ENCODE measurements at places on chromosomes 3 and 15.

DNA sequence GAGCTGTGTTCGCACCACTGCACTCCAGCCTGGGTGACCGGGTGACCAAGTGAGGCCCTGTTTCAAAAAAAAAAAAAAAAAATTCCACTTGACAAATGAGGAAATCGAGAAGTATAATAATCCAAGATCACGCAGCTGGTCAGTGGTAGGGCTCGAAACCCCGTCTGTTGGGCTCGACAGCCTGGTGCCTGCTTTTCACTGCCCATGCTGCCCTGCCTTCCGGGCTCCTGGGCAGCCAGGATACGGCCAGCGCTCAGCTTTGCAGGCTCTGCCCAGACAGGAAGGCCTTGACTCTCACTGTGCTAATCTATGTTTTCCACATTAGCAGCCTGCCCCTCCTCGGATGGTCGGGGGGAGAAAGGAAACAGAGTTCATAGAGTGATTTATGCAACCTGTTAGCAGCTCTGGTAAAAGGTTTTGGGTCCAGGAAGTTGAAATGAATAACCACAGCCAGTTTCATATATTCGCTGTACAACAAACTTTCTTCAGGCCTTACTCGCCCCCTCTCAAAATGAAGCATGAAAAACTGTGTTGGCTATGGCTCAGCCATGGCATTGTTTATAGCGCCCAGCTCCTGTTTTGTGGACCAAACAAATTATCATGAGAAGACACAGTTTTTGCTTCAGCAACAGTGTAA, 108.8 kb downstream of the XXYLT1 start:
- DNase-seq = no peak

DNA sequence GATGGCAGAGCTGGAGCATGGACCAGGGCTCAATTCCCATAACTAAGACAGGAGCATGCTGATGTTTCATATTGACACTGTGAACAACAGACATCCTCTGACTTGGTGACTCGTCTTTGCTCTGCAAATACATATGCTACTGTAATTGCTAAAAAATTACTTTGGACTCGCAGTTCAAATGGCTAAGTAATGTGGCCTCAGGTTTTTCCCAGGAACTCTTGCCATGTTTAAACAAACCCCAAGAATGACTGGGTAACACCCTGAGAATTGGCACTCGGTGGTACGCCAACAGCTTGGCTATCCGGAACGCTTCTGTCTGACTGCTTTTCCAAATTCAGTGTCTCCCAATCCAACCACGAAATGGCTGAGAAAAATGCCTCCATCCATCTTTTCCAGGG, 456.7 kb upstream of the THBS1 start:
- DNase-seq = no peak

GRCh38 chr3:131789188-131789587, 245.6 kb downstream of the CPNE4 start:
- no peak for DNase-seq

DNA sequence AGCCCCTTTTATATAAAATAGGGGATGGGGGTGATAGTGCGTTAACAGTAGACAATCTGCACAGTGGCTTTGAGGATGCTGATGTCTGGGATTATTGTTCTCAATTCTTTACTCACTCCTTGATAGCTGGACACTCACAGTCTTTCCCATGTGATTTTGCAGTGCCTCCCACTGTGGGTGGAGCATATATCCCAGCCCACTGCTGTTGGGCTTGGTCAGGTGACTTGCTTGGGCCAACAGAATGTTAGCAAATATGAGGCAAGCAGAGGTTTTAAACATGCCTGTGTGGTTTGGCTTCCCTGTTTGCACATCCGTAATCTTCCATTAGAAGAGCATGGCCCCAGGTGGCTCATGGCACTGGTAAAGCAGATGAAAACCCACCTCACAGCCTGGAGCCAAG, 46.5 kb downstream of the CPA3 start:
- DNase-seq = no peak

- no peak for DNase-seq
Measured at GRCh38 chr3:197309528-197310361, 11.3 kb upstream of the DLG1 start.

DNA sequence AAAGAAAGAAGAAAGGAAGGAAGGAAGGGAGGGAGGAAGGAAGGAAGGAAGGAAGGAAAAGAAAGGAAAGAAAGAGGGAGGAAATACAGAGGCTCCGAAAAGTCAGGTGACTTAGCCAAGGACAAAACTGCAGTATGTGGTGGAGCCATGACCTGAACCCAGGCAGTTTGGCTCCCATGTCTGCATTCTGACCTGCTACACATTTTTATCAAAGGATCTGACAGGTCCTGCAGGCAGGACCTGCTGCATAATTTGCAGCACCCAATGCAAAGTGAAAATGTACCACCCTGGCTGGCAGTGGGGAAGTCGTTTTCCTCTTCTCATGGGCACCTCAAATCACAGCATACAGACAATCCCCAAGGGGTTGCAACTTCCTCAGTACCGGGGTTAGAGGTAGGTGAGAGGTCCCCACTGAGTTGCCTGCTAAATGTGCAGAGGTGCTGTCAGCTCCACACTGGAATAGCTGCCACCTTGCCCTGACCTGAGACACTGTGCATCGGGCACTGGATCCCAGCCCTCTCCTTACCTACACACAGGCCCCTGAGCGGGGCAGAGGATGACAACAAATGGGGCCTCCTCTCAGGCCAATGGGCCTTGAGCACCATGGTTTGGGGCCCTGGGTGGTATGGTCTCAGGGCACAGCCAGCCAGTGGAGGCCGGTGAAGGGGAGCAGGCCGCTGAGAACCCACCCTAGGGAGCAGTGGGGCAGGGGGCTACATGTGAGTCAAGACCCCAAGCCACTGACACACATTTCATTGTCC, 175.1 kb downstream of the SHQ1 start:
- no peak for DNase-seq

- no peak for DNase-seq
Measured at GRCh38 chr3:138078096-138078495, 37.3 kb downstream of the DZIP1L start.

- DNase-seq = no peak
Measured at GRCh38 chr3:195079636-195080035, 191.3 kb downstream of the XXYLT1 start.

- DNase-seq = no peak
Measured at GRCh38 chr3:148975248-148975647, 16.1 kb upstream of the GYG1 start.

DNA sequence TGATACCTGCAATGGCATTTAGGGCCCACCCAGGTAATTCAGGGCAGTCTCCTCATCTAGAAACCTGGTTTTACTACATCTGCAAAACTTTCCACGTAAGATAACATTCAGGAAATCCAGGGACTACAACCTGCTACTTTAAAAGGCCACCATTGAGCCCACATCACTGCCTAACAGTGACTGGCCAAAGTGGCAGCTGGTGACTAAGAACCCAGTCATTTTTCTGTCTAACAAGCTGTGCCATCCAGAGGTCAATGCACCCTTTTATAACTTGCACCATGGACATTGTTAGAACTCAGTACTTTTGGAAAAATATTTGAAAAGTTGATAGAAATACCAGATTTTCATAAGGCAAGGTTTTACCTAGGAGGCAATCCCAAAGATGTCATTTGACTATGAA, 492.4 kb downstream of the OTOL1 start:
- DNase-seq = no peak

GRCh38 chr3:189630767-189631372, 319 bp upstream of the TP63 start:
- DNase-seq = no peak

DNA sequence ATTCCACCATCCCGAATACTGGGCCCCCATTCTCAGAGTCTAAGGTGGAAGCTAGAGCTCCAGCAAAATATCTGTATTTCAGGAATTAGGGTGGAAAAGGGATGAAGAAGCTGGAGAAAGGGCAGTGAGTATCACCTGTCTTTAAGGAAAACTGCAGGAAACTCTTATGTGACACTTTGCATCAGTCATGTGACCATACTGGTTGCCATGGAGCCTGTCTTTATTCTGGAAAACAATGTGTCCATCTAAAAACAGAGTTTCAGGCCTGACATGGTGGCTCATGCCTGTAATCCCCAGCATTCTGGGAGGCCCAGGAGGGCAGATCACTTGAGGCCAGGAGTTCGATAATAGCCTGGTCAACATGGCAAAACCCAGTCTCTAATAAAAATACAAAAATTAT, 52.9 kb upstream of the FSIP1 start:
- no peak for DNase-seq

- no peak for DNase-seq
Measured at GRCh38 chr3:63933459-63933858, 21.3 kb upstream of the SCAANT1 start.

DNA sequence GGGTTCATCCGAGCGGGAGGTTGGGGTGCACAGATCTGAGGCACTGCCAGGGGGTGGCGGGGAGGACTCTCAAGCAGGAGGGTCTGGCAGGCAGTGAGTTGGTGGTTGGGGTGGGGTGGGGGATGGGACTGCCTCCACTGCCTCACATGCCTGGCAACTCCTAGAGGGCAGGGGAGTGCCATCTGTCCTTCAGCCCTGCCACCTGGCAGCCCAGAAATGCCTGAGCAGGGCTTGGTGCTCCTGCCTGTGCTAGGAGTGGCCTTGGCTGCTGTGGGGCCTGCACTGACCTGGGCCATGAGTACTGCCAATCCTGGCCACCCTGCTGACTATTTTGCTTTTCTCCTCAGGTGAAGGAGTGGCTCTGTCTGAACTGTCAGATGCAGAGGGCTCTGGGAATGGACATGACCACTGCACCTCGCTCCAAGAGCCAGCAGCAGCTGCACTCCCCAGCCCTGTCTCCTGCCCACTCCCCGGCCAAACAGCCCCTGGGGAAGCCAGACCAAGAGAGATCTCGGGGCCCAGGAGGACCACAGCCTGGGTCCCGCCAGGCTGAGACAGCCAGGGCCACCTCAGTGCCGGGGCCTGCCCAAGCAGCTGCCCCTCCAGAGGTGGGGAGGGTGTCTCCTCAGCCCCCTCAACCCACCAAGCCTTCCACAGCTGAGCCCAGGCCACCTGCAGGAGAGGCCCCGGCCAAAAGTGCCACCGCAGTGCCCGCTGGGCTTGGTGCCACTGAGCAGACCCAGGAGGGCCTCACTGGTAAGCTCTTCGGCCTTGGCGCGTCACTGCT, 32.0 kb upstream of the APEH start:
- DNase-seq = no peak

GRCh38 chr3:16477056-16477455, 36.4 kb downstream of the RFTN1 start:
- no peak for DNase-seq

- DNase-seq = no peak
Measured at GRCh38 chr3:125431912-125432790, 57.0 kb upstream of the ZNF148 start.

DNA sequence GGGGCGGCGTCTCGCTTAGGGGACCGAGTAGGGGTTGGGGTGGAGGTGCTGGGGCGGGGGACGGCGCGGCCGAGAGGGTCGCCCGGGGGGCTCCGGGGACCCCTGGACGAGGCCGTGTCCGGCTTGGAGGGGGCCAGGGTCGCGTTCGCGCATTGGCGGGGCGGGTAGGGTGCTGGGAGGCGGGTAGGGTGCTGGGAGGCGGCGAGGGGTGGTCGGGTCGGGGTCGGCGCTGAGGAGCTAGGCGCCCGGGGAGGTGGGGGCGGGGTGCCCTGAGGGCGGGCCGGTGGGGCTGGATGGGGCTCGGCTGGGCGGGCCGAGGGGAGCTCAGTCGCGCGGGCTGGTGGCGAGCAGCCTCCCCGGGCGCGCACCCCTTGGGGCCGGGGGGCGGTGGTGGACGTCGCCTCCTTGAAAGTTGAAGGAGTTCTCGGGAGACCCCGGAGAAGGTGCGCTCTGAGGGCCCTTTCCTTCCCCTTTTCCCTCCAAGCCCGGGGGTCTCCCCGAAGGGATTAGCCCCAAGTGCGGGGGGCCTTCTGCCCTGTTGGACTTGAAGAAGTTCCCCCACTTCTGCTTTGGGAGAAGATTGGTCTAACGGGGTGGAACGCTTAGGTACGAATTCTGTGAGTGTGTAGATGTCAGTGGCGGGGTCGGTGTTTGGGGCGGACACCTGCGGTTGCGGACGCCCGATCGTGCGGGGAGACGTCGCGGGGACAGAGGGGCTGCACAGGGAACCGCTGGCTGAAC, 543 bp downstream of the MEF2A start:
- DNase-seq = peak; percentile 30

DNA sequence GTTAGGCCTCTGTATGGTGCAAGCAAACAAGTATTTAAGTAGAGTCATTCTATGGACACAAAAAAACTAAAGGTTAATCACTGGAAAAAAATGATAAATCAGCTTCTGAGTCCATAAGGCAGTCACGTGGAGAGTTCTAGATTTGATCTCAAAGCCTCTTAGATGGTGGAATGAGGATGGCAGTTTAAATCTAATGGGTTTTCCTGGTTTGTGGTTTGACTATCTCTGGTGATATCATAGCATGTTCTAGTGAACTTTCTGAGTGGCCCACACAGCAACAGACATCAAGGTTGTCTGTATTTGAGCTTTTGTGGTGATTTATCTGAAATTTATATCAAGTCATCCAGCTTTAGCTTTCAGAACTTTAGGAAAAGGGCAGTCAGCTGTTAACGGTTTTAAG, 52.4 kb downstream of the ILDR1 start:
- DNase-seq = no peak

- no peak for DNase-seq
Measured at GRCh38 chr15:77519540-77519939, 98.9 kb downstream of the HMG20A start.

DNA sequence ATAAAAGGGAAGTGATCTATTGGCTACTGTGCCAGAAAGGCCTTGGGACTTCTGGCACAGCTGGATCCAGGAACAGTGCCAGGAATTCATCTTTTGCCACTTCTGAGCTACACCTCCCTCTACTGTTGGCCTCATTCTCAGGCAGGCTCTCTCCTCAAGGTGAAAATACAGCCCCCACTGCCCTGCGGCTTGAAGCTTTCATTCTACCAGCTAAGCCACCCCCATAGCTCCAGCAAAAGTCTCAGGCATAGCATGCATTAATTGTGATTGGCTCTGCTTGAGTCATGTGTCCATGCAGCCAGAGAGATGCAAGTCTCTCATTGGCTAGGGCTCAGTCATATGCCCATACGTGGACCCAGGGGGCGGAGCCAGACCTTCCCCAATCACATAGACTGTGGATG, 142.4 kb downstream of the TPRA1 start:
- no peak for DNase-seq

- no peak for DNase-seq
Measured at GRCh38 chr3:7340795-7341194, 479.9 kb downstream of the GRM7 start.

DNA sequence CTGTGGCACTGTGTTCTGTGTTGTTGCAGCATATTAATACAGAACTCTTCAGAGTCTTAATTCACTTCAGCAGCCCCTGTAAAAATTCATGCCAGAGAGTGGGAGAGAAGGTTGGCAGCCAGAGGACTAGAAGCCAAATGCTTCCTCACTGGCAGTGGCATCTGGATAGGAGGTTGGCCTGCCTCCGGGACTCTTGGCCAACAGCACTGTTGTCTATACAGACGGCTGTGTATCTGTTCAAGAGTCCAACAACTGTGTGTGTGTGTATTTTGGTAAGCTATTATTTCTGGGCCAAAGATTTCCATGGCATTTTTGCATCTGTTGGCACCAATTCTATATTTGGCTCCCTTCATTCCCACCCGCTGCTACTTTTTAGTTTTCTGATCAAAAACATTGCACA, 156.0 kb upstream of the SOX2 start:
- no peak for DNase-seq

DNA sequence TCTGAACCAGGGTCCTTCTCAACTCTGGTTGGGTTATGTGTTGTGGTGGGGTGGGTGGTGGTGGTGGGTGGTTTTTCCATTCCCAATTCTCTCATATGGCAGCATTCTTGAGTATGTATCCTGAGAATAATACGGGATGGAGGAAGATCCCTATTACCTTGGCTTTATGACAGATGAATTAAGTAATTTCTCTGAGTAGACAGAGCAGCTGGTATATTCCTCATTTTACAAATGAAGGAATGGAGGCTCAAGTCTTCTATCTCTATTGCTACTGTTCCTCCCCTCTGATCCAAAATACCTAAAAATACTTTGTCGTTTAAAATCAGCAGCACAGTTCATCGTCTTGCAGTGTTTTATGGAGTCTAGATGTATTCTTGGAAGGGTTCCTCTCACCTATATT, 10.4 kb downstream of the GYG1 start:
- DNase-seq = no peak
